AG09309 (cell line): ENCODE measurements at places on chromosomes 1 and 21.

DNA sequence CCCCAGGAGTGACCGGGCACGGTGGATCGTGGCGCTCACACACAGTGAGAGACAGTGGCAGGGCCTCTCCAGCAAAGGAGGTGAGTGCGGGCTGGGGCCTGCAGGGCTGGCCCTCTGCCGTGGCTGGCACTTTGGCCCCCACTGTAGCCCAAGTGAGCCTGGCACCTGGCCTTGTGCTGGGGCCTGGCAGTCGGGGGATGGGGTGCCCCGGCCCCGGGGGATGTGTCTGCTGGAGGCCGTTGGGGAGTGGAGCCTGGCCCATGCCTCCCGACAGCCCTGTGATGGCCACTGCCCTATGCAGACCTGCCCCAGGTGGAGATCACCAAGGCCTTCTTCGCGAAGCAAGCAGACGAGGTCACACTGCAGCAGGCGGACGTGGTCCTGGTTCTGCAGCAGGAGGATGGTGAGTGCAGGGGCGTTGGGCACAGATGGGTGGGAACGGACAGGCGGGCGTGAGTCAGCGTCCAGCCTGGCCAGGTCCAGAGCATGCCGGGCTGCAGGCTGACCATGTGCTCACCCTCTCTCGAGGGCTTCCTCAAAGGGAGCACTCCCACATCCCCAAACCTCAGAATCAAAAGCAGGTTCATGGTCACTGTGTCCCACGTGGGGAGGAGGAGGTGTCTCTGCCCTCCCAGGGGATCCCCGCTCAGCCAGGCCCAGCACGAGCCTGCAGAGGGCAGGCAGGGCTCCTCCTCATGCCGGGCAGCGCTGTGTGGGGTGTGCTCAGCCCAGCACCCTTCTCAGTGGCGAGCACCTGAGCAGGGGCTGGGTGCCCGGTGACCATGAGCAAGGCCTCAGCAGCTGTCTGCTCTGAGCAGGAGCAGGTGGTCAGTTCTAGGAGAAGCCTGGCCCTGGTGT is 25.3 kb downstream of the ARHGEF16 start:
- no peak for DNase-seq

DNA sequence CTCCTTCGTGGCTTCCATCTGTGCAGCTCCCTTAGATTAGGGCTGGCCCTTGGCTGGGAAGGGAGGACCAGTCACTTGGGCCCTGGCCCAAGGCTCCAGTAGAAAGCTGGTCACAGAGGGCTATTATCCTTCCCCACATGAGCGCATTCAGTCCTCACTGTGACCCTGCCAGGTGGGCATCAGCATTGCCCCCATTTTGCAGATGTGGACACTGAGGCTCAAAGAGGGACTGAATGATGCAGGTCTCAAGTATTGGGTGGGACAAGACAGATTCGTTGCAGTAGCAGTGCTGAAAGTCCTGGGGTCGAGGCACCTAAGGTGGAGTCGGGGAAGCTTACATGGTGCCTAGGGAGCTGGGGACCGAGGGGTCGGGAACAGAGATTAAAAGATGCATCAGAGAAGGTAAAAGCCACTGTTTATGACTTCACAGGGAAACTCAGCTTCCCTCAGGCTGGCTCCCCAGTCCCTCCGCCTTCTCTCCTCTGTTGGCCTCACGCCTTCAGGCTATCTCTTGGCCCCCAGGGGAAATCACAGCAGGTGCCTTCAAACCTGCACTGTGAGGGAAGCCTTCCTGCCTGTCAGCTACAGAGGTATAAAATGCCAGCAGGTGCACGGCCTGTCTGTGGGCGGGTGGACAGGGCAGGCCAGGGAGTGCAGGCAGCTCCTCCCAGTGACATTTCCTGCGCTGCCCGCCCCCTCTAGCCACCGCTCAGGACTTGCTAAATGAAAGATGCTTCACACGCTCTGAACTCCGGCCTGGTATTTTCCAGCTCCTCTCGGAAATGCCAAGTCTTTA is 178.4 kb downstream of the GRIK3 start:
- no peak for DNase-seq

DNA sequence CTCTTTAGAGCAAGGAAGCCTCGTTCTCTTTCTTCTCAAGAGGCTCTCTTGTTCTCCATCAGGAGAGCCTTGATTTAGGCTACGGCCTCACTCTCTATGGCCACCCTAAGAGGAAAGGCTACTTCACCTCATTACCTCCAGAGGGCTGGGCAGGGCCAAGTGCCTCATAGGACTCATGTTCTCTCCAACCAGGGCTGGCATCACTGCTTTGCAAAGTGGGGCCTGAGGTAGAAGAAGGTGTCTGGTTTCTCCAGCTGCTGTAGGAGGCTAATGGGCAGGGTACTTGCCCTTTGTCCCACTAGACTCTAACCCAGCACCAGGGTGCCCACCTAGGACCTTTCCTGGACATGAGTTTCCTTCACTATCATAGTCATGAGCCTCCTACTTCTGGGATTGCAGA is 2.1 kb upstream of the ATXN7L2 start:
- DNase-seq, result no peak

- DNase-seq, result no peak
Measured at GRCh38 chr21:33265664-33266049, 510 bp upstream of the IL10RB start.

- no peak for DNase-seq
Measured at GRCh38 chr1:203619091-203619780, 7.4 kb upstream of the ATP2B4 start.
